ENCODE measurements at places on chromosomes 3 and 15.

DNA sequence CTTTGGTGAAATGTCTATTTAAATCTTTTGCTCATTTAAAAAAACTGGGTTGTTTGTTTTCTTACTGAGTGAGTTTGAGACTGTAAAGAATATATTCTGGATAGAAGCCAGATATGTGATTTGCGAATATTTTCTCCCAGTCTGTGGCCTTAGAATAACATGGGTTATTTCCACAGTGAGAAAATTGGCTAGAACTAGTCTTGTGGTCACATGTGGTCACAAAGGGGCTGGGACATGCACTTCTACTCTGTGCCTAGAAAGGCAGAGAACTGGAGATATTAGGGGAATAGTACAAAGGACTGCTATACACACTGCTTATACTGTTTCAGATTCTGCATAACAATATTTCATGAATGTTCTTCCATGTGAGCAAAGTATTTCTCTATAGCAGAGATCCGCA is 79.9 kb upstream of the RGMA start:
- DNase-seq: no peak

DNA sequence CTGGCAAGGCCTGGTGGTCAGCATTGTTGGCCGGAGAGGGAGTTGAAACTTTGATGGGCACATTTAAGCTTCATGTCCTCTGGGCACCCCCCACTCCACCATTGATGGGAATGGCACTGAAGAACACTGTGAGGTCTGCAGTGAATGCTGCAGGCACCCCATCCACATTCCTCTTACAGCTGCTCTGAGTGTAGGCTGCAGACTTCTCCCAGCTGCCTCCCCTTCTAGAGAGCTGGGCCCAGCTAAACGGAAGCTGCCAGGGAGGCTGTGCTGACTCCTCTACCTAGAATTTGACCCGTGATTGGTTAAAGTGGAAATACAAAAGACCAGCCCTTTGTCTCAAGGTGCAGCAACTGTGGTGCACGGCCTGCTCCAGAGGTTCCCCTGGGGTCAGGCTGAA is 10.6 kb downstream of the TMEM158 start:
- no peak for DNase-seq

DNA sequence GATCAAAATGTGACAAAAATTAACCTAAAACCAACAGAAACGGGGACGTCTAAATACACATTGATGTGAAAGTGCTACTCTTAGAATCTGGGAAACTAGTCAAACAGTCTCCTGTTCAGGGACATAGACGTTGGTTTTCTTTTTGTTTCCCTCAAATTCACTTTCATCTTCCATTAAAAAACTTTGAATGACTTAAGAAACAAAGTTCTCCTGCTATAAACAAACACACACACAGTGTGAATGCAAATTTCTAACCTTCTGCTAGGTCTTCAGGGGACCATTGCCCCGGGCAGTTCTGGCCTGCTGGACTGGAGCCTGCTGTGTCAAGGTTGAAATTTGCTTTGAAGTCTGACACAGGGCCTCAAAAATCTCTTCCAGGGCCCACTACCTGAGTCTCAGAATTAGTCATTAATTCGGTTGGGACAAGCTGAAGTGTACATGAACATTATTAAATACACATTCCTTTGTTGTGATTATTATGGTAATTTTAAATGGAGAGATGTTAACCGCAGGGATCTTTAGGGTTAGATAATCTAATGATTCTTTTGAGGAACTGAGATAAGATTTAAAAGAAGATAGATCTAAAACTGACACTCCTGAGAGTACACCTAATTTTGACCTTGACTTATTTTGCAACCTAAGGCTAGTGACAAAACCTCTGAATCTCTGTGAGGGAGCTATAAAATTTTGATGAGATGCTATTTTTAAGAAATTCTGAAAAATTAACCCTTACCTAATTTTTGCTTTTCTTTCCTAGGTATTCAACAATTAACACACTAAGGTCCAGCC is 1260.4 kb downstream of the ROBO1 start:
- no peak for DNase-seq

GRCh38 chr15:50685191-50685975 is 1.2 kb downstream of the TRPM7 start:
- no peak for DNase-seq

DNA sequence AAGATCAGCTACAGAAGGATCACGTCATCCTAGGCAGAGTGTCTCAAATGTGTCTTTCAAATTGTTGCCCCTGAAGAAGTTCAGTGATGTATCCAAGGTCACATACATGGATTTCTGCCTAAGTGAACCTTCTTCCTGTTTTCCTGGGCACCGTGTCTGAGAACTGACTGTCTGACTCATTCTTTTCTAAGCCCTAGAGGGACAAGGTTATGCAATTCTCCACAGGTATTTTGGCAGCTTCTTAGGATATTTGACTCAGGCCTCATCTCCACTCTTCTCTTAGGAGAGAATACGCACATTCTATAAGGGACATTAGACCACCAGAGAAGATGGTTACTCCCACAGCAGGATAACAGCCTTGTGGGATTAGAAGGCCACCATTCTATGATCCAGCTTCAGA is 391.9 kb upstream of the THBS1 start:
- no peak for DNase-seq

GRCh38 chr3:56932866-56933265 is 127.6 kb upstream of the SPATA12 start:
- DNase-seq: no peak

DNA sequence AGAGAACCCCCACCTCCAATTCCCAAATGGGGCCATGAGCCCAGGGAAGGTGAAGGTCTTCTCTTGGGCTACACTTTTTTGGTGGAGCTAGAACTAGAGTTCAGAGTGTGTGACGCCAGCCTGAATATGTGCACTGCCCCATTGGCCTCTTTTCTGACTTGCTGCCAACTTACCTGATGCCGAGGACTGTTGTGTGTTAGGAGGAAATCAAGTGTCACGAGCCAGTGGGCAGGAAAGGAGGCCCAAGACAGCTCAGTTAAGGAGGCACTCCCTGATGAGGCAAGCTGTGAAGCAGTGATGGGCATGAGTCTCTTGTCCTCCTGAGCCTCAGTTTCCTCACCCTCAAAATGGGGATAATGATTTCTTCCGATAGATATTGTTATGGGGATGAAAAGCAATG is 107.8 kb downstream of the ANP32A start:
- DNase-seq: no peak

DNA sequence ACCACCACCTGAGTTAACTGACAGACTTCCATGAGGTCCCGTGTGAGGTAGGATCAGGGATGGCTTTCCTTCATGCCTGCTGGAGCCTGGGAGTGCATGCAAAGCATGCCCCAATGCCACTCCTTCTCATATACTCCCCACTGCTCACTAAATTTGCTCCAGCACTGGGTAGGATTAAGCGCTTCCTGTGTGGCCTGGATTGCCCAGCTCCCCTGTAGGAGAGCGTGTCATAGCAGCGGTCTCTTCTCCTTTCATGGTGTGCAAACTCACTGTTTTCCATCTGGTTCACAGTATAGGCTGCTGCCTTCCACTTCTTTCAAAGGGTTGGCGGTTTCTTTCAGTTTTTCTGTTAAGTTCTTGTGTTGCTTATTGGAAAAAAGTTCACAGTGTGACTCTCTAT is 34.1 kb upstream of the ABI3BP start:
- no peak for DNase-seq

GRCh38 chr15:79129235-79129634 is 38.7 kb upstream of the RASGRF1 start:
- DNase-seq: no peak

- DNase-seq: no peak
These were observed 150.5 kb upstream of the PRR20G start for GRCh38 chr3:127438371-127438770.

DNA sequence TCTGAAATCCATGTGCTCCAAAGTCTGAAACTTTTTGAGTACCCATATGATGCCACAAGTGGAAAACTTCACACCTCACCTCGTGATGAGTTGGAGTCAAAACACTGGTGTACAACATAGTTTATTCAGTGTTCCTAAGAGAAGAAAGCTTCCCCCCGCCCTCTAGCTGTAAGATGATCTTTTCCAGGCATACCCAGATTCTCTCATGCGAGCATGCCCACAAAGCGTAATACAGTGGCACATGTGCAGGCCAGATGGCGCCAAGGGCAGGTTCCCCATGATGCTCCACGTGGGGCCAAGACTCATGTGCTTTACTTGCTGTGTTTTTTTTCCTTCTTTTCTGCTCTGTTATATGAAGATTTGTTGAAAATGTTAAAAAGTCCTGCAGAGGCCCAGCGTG is 104.9 kb upstream of the LRRFIP2 start:
- DNase-seq: no peak

- DNase-seq: no peak
These were observed 118.9 kb downstream of the DPH6 start for GRCh38 chr15:35427091-35427490.

DNA sequence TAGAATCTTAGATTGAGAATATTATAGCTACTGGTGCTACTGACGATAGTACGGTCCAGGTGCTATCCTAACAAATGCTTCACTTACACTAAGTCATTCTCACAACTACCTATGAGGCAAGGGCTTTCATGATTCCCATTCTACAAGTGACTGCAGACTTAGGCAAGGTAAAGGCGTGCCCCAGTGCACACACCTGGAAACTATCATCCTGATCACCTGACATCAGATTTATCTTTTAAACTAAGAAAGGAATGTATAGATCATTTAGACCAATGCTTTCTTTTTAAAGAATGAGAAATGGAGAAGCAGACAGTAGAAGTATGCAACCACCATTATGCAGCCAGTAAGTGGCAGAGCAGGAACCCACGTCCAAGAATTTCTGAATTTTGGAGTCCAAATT is 59.2 kb upstream of the LRRN1 start:
- no peak for DNase-seq

DNA sequence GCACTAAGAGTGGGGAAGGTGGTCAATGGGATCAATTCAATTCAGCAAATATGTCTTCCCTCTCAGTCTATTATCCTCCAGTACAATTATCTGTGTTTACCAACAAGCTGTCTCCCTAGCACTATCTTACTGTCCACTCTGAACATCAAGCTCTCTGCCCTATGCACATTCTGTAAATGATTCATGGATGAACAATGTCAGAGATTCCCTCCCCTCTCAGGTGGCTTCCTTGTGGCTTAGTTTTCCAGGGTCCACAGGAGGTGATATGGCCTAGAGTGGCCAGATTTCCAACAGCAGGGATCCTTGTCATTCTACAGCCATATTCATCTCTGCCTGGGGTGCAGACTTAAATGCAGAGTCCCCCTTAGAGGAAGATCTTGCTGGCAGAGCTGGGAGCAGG is 225.1 kb downstream of the UACA start:
- no peak for DNase-seq
